Fibroblast of villous mesenchyme (primary cell): ENCODE measurements at places on chromosomes 7 and 10. TPM values are rescaled to one million over a fixed set of nuclear protein-coding genes. Genes with fewer than 3 reads are reported as not detected.
A peak's percentile ranks its signal among the peaks of the same experiment; 100 is the strongest.

GRCh38 chr10:34885011-34885410, 69.9 kb upstream of the PARD3 start:
- DNase-seq = no peak

The TSPAN33 gene
- total RNA-seq = 0.32 and 0.43 TPM in 2 replicates

The CADPS2 gene
- 13.9 and 27.2 TPM in 2 replicates for total RNA-seq

The MCM10 gene
- 7.8 and 8.1 TPM in 2 replicates for total RNA-seq

DNA sequence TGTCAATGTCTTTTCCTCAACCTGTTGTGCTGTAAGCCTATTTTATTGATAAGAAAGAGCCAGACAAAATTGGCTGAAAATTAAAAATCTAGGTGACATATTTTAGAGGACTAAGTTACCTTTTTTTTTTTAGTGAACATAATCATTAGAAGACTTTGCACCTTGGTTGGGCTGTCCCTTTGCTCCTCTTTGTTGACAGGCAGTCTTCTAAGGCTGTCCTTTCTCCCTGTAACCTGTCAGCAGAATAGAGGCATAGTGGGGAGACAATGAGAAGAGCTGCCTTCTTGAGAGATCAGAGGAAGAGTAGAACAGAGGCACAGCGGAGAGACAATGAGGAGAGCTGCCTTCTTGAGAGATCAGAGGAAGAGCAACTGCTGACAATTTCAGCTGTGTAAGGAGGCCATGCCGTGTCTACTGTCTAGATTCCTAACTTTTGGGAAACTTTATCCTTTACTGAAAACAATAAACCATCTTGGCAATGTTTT, 238.3 kb upstream of the FZD1 start:
- peak; percentile 4 for DNase-seq

DNA sequence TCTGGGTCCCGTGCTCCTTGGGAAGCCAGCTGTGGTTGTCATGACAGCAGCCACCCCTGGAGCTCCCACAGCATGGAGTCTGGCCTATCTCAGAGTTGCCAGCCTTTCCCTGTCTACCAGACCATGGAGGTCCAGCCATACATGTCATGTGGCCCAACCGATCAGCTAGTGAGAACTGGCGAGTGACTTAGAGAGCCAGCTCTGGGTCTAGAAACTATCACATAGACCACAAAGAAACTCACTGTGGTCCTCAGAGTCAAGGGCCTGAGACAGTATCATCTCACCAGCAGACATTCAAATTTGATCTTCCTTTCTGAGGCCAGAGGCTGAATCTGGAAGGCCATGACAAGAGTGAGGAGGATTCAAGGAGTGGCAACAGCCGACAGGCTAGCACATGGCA, 223.3 kb upstream of the GPR26 start:
- no peak for DNase-seq

DNA sequence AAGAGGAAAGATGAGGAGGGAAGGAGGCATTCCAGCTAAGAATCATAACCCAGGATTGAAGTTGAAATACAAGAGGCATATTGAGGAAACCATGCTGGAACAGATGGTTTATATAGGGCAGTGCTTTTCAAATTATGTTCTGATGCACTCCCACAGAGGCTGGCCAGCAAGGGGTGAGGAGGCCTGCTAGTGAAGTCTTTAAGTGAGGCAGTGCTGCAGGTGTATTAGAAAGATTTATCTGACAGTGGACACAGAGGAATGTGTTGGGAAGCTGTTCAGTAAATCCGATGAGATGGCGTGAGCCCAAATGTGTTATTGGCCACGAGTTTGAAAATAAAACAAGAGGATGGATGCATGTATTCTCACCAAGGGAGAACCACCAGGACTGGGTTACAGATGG, 28.6 kb downstream of the REEP3 start:
- DNase-seq = no peak

The GHRHR gene
- total RNA-seq = not detected in 2 replicates

The SYT15B gene
- 0.32 TPM in 1 of 2 replicates, not detected in the other for total RNA-seq

- DNase-seq = no peak
Observed at GRCh38 chr10:96964131-96964530, 132.0 kb downstream of the LCOR start.

DNA sequence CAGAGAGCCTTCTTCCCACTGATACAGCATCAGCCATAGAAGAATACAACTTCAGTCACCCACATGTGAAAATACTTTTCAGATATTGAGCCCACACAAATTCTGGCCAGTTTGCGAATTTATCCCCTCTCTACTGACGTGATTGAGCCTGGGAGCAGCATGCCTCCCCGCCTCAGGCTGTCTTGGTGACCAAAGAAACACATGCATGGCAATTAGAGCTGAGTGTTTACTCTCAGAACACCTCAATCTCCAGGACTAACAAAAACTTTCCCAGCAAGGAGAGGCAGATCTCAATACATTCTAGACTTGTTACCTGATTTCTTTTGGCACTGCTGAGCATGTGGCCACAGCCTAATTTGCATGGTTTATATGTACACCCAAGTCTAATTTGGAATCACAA, 122.5 kb downstream of the TMEM26 start:
- DNase-seq = no peak

The TAS2R5 gene
- 0.32 and 0.86 TPM in 2 replicates for total RNA-seq

The GPNMB gene
- total RNA-seq = 60.9 and 93.7 TPM in 2 replicates

The MYOF gene
- total RNA-seq = 263 and 323 TPM in 2 replicates

The AGBL3 gene
- total RNA-seq = 1.3 and 1.6 TPM in 2 replicates

- DNase-seq = no peak
Observed at GRCh38 chr10:88226071-88226659, 357.0 kb downstream of the RNLS start.

The ACSL5 gene
- total RNA-seq = 3.5 and 8.6 TPM in 2 replicates

The H2BK1 gene
- total RNA-seq = not detected in 2 replicates

GRCh38 chr10:14084875-14085274, 245.8 kb downstream of the FRMD4A start:
- DNase-seq = peak; percentile 17

The PDK4 gene
- total RNA-seq = under 0.01 TPM in 2 replicates

- no peak for DNase-seq
Observed at GRCh38 chr7:155136619-155137243, 66.6 kb downstream of the HTR5A start.

The CNPY1 gene
- not detected in 2 replicates for total RNA-seq

GRCh38 chr7:66845379-66846095, 75.5 kb upstream of the TMEM248 start:
- no peak for DNase-seq

GRCh38 chr10:43126759-43127424, 11.4 kb upstream of the CSGALNACT2 start:
- no peak for DNase-seq

DNA sequence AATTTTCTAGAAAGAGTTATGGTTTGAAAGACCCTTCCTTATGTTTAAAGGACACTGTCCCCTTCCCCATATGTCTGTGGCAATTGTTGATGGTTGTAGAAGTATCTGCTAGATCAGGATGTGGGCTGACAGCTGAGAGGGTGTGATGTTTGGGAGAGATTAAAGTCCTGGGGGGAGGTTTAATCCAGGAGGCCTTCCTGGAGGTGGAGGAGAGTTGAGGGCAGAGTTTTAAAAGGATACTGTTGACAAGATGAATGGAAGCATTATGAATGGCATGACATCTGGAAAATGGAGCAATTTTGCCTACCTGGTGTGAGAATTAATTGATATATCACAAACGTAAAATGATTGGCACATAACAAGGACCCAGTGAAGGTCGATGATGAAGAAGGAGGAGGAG, 32.9 kb upstream of the SMC3 start:
- no peak for DNase-seq

The SMO gene
- 1.3 and 2.3 TPM in 2 replicates for total RNA-seq

DNA sequence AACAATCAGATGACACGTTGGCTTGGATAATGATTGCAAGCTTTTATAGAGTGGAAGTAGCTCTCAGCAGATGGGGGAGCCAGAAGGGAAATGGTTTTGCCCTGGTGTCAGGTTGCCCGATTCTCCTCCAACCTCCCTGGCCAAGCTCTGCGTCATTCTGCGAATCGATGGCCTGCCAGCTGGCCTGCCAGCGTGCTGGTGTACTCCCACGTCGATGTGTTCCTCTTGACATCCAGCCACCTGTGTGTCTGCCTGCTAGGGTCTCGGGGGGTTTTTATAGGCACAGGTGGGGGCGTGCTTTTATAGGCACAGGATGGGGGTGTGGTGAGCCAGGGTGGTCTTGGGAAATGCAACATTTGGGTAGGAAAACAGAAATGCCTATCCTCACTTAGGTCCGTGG, 4.6 kb downstream of the NET1 start:
- no peak for DNase-seq

DNA sequence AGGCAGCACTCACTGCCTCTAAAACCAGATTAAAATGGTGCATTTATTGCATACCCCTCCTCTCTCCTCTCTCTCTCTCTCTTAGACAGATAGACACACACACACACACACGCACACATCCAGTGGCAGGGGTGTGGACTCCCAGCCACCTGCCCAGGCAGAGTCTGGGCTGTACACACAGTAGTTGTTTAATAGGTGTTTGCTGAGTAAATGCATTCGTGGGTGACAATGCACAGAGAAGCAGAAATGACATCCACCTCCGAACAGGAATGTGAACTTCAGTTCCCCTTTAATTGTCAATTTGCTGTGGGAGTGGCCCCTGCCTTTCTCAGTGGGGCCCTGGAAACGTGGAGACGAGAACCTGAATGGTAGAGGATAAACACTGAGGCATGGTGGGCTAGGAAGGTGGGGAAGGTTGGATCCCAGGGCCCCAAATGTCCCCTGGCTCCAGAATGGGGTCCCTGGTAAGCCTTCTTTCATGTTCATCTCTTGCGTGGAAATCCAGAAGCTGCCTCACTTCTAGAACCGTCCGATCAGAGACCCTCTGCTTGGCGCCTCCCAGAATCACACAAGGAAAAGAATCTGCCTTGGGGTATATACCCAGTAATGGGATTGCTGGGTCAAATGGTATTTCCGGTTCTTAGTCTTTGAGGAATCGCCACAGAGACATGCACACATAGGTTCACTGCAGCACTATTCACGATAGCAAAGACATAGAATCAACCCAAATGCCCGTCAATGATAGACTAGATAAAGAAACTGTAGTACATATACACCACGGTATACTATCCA, 58.5 kb upstream of the ECHDC3 start:
- no peak for DNase-seq

DNA sequence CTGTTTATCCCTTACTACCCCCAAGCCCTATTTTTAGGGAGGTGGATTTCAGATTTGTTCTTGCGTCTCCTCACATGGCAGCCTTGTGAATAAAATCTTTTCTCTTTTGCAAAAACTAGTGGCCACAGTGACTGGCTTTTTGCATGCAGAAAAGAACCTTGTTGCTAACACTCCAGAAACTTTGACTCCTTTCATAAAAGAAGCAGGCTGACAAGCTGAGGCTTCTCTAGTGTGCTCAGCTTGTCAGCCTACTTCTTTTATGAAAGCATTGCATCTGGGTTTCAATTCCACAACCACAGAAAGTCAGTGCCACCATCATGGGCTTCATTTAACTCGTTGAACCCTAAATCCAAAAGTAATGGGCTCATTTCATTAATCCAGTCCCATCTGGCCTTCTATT, 761.0 kb upstream of the COBL start:
- no peak for DNase-seq

The ABCB1 gene
- total RNA-seq = 0.86 and 0.97 TPM in 2 replicates

The PLEKHS1 gene
- total RNA-seq = under 0.01 TPM in 1 of 2 replicates, not detected in the other

GRCh38 chr10:22219308-22219707, 1.5 kb upstream of the EBLN1 start:
- DNase-seq = no peak

The C10orf67 gene
- total RNA-seq = under 0.01 TPM in 2 replicates

- peak; percentile 94 for DNase-seq
Observed at GRCh38 chr7:108716783-108717182, 147.1 kb downstream of the DNAJB9 start.

GRCh38 chr7:143896667-143897066, 5.3 kb downstream of the TCAF1 start:
- DNase-seq = no peak

DNA sequence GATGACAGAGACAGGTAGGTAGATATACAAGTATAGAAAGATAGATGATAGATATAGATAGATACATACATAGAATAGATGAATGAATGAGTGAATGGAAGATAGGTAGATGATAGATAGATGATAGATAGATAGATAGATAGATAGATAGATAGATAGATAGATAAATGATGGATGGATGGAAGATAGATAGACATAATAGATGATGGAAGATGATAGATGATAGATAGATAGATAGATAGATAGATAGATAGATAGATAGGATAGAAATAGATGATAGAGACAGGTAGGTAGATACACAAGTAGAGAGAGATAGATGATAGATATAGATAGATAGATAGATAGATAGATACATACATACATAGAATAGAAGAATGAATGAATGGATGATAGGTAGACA, 510.1 kb upstream of the AUTS2 start:
- DNase-seq = no peak

The MALRD1 gene
- total RNA-seq = 0.32 and 1.7 TPM in 2 replicates
